Activated CD4-positive, alpha-beta T cell treated with anti-CD3 and anti-CD28 coated beads for 48 hours (primary cell): ENCODE measurements at places on chromosomes 3 and 15.

DNA sequence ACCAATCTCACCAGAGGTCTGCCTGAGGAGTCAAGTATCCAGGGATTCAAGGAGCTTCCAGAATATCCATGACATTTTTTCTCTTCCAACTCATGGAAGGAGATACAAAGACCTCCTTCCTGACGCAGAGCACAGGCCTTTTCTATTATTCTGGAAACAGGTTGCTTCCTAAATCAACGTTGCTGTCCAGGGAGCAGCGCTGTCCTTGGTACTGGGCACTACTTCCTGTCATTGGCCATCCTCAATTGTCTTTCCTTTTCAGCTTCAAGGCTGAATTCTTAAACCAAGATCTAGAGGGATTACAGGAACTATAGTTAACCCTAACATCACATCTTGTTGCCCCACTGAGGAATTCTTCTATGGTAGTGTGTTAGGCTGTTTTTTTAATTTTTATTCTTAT, 50.4 kb upstream of the TBC1D21 start:
- no peak for DNase-seq

GRCh38 chr3:31847760-31848159, 133.3 kb downstream of the OSBPL10 start:
- DNase-seq: no peak

DNA sequence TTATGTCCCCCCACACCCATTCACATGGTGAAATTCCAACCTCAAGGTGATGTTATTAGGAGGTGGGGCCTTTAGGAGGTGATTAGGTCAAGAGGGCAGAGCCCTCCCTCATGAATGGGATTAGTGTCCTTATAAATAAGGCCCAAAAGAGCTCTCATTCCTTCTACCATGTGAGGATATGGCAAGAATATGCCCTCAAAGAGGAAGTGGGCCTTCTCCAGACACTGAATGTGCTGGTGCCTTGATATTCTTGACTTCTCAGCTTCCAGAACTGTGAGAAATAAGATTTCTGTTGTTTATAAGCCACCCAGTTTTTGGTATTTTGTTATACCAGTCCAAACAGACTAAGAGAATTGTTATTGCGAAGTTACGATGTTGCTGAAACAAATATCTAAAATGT, 94.4 kb downstream of the ANKRD28 start:
- no peak for DNase-seq

DNA sequence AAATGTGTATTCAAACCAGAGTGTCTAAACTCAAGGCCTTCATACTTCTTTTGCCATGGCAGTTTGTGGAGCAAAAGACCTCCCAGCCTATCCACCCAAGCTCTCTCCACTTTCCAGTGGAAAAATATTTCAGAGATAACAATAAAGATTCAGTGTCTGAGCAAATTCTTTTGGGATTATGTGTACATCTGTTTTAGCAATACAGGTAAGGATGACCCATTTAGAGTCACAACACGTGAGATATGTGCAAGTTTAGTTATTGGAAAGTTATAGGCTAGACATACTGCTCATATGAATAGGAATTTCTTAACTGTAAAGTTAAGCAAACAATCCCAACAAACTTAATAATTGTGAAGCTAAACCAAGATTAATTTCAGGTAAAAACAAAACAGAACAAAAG, 174.5 kb upstream of the LRIG1 start:
- DNase-seq: no peak

- no peak for DNase-seq
Measured at GRCh38 chr3:22713936-22714335, 489.2 kb upstream of the UBE2E2 start.

DNA sequence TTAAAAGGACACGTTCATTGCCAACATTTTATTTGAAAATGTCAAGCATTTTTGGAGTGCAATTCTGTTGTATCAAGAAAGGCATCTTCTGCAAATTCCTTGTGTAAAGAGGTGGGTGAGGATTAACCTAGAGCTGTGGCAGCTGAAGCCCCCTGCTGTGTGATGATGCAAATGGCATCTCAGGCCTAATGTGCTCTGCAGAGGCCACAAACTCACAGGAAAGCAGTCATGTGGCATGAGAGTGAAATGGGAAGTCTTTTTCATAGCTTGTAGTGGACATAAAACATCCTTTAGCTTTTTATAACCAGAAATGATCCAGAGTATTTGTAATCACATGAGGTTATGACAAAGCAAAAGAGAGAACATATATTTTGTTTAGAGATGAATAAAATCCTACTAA, 6.4 kb downstream of the CADM2 start:
- no peak for DNase-seq

- no peak for DNase-seq
Measured at GRCh38 chr3:122021811-122022401, at the start of gene ILDR1. Gene ILDR1 (minus strand): TSS chr3:122022247. CDS start chr3:122022077, 170 bp downstream.

- no peak for DNase-seq
Measured at GRCh38 chr3:5645692-5646410, 458.3 kb downstream of the EDEM1 start.

DNA sequence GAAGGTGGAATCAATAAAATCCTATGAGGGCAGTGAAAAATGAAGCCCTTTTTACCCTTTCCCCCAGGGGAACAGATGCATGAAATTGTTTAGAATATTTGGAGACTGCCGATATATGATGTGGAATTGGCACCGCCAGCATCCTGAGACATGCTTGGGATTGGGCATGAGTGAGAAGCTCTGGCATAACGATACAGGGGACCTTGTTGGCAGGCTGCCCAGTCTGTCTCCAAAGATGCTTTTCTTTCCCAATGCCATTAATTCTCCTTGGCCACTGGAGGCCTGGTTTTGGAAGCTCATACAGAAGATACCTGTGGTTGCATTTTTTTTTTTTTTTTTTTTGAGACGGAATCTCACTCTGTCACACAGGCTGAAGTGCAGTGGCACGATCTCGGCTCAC, 800.6 kb upstream of the LMCD1 start:
- DNase-seq: no peak

DNA sequence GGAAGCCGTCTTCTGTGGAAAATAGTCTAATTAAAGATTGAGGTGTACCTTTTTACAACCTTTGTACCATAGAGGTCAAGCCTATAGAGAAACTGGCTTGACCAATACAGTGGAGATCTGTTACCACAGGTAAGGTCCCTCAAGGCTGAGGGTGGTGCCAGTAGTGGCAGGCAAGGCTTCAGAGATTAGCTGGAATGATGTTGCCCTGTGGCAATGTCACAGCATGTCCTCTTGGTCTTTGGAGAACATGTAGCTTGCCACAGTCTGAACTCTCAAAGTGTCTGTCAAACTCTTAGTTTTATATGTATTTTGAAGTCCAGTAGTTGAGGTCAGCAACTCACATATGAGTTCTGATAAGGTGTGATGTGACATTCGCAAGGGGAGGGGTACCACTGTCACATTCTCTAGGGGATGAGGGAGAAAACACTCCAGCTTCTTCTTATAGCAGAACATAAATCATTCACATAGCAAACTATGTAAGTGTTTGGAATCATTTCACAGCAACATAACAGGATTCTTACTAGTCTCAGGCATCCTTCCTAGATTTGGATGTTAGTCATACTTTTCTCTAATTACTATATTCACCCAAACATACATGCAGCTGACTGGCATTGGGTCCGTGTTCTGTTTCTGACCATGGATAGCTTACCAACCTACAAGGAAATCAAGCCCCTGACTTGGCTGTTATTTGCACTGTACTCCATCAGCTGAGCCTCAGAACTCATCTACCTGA, 173.6 kb downstream of the UBE2E2 start:
- DNase-seq: no peak

DNA sequence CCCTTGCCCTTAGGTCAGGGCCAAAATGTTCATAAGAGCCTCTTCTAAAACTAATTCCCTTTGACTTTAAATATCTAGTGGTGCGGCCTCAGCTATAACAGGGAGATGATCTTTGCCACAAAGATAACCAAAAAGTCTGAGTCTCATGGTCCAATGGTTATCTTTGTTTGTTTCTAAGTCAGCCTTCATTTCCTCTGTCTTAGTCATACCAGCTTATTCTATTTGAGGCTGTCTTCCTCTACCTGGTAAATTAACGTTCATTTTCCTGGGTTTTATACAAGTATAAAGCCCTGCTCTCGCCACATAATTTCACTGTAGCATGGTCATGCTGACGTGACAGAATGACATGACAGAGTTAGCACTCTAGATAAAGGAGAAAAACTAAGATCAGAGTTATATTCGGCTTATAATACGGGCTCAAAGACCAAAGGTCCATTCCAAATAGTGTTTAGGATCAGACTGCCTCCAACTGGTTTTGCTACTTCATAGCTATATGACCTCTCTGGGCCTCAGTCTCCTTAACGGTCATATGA, 18.4 kb downstream of the ZNF860 start:
- DNase-seq: no peak

DNA sequence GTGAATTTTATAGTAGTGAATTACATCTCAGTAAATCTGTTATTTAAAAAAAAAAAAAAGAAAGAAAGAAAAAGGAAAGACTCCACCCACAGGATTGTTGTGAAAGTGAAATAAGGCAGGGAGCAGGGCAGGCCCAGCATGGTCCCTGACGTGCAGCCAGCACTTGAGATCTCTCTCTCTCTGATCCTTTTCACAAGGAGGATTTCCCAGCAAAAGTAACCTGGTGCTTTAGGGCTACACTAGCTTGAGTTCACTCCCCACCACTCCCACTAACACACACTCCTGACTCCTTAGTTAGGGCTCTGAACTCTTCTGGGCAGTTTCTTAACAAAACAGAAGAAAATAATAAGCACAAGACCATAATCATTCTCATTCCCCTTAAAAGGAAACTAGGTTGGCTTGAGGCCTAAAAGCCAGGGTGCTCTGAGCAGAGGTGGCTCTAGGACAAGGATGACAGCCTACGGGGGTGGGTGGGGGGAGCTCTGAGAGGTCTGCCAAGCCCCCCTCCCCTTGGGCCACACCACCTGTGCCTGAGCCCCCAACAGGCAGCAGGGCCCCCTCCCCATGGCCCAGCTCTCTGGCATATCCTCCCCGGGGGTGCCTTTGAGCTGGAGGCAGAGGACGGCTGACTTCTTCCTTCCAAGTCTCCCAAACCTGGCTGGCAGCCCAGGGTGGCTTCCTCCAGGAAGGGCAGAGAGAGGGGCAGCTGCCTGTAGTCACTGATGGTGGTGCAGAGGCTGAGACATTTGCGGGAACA, 856 bp downstream of the TMEM40 start:
- DNase-seq: no peak

DNA sequence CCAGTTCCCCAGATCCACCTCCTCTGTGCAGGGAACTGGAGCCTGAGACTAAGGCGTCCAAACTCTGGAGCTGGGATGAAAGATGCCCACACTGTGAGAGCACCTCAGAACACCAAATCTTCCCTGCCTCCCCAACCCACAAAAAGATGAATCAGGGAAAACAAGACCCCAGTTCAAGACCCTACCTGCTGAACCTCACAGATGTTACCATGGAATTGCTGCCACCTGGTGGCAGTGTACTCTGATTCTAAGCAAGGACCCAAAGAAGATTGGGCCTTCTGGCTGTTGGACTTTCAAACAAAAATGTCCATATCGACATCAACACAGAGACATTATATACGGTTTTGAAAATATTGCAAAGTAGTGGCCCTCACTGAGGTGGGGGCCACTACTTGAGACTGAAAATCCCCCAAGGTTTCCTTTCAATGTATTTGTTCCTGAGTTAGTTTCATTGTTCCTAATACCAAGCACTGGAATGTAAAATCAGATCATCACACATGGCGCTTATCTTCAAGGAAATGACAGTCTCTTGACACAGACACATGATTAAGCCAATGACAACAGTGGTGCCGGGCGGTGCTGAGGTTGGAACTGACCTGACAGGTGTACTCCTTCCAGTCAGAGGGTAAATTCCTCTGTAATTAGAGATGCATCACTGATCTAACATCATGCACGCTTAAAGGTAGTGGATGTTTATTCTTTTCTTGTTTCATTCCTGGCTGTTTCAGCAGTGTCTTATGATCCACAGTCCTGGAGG, 67.6 kb downstream of the SLC6A11 start:
- peak; percentile 19 for DNase-seq

GRCh38 chr3:196689941-196690660, 21.9 kb downstream of the CEP19 start:
- no peak for DNase-seq
